T-helper 9 cell (primary cell): ENCODE measurements at places on chromosomes 16 and 17.

DNA sequence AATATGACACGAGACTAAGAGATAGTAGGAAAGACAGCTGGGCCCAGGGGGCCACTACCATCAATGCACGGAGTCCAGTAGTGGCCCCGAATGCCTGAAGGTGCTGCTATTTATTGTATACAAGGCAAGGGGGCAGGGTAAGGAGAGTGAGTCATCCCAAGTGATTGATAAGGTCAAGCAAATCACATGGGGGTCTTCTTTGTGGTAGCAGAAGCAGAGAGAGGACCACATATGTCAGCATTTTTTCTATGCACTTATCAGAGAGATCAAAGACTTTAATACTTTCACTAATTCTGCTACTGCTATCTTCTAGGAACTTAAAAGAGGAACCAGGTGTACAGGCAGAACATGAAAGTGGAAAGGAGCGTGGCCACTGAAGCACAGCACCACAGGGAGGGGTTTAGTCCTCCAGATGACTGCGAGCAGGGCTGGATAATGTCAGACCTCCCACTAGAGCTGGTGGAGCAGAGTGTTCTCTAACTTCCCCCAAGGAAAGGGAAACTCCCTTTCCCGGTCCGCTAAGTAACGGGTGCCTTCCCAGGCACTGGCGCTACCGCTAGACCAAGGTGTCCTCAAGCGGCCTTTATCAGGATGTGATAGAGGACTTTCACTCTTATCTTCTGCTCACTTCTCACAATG lies 26.4 kb upstream of the ARL4D start:
- DNase-seq: no peak

GRCh38 chr16:65410801-65411200 lies 288.9 kb upstream of the CDH11 start:
- DNase-seq: no peak

- DNase-seq: no peak
Measured at GRCh38 chr17:77566151-77566550, 392.4 kb upstream of the TNRC6C start.

GRCh38 chr16:12339686-12340085 lies 363.2 kb downstream of the SNX29 start:
- no peak for DNase-seq

DNA sequence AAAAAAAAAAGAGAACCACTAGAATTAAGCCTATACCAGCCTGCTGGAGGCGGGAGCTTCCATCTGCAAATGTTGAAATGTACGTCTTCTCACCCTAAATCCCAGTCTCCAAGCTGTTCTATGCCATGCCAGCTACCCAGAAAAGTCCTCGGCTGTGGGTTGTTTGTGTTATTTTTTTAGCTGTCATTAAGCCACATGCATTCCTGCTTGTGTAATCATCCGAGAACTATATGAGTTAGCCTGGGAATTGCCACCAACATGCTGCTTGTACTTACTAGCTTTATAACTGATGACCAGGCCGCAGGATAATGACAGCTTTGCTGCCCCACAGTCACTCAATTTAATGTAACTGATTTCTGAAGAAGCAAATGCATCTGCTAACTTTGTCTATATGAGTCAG lies 313.9 kb upstream of the SALL1 start:
- DNase-seq: no peak

DNA sequence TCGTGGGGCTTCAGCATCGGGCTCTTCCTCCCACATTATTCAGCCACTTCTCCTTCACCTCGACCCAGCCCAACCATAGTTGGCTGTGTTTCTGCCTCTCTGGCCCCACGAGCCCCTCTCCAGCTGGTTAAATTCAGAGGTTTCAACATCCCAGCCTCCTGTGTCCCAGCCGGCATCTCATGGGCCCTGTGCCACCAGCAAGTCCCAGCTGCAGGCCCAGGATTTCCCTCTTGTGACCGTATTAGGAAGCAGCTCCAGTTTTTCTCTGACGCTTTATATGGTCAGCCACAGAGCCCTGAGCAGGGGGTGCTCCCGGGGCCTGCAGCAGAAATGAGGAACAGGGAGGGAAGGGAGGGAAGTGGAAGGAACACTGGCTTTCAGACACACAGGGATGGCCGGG lies 27.4 kb downstream of the MYH11 start:
- DNase-seq: no peak
